ENCODE measurements at places on chromosomes 6 and 20.

DNA sequence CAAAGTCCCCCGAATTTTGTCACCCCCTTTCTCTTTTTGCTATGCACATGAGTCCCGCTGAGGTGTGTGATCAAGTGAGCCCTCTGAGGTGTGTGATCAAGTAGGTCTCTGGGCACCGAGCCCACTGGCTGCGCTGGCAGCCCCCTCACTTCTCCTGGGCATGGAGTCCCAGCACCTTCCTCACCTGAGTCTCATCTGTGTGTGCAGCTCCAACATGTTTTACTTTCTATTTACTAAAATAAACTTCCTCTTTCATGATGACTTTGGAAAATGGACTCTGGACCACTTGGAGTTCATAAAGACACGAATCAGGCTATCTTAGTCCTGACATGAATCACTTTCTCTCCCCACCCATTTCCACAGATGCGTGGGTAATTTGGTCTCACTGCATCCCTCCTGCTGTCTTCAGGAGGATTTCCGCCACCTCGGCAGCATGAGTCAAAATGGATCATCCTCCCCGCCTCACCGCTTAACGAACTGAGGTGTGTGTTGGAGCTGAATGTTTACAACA lies 39.8 kb downstream of the PRDM1 start:
- no peak for DNase-seq

DNA sequence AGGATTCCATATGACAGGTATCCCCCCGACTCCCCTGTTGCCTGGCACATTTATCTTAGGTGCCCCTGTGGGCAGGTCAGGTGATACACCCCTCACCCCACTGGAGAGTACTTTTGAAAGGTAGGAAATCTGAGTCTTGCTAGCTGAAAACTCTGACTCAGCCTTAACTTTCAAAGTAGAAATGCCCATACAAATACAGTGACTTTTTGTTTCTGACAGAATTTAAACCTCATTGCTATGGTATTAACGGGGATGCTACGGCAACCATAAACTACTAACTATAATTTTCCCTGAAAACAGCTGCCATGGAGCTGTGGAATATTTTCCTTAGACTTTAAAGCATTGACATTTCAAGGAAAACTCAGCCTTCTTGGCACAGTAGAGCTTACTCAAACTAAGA lies 536.0 kb downstream of the RFPL4B start:
- DNase-seq = no peak

DNA sequence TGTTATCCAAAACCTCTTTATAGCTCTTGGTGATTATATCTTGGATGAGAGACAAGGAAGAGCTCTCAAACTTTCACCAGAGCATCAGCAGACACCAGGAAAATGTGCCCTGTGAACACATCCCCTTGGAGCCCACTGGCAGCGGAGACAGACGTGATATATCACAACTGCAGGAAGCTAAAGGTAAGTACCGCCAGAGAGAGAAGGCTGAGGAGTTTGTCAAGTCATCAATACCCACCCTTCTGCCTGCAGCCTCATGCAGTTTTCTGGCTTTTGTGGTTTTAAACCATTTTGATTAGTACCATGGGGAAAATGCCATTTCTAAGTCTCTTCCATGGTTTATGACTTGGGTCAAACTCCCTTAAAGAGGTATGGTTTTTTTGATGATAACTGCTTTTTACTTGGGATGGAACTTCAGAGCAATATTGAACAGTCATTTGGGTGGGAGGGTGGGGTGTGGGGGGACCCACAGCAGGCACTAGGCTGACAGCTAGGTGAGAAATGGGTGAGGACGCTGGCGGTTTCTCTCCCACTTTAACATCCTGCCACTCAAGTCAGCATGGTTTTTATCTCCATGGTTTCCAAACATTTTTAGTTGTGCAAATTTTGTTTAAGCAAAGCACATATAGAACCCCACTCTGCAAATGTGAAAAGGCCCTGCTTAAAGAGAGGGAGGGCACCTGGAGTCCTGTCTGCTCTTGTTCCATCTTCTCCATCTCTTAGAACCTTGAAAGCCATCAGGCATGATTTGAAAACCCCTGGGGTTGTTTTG lies 108.4 kb downstream of the SCML4 start:
- no peak for DNase-seq

- DNase-seq = no peak
These were observed 83.9 kb downstream of the BANF2 start for GRCh38 chr20:17783671-17784070.

DNA sequence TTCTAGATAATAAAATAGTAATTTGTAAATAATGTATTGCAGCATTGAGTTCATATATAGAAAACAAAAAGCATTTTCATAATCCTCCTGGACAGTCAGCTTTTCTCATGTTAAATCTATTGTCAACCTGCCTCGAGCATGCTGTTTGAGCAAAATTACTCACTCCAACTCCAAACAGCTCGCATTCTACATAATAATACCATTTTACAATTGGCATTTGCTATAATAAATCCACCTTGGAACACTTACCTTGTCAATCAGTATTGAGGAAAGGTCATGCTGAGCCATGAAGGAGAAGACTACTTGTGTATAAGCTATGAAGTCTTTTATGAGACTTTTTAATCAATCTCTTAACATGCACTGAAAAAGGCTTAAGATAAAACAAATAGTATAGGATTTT lies 682.6 kb downstream of the CBLN4 start:
- DNase-seq = no peak

- no peak for DNase-seq
These were observed 279.8 kb downstream of the EPHA7 start for GRCh38 chr6:93139408-93140081.

DNA sequence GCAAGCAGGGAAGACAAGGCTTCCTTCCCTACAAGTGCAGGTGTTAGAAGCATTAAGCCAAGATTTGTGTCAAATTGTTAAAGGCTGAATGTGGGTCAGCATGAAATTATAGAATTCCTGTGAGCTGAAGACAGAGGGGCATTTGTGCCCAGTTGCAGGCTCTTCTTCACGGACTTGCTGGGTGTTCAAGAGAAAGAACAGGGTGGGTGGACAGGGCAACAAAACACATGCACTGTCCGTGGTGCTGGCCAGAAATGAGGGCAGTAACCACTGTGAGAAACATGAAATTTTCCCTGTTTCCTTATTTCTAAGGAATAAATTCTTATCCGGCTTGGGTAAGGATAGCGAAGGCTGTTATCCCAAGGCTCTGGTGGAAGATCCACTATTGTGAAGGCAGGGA lies 579.5 kb upstream of the HTR1E start:
- no peak for DNase-seq

GRCh38 chr6:143974089-143974488 lies 34.0 kb downstream of the PLAGL1 start:
- DNase-seq = no peak

GRCh38 chr6:72865467-72865866 lies 243.6 kb downstream of the KCNQ5 start:
- DNase-seq = no peak

- DNase-seq = no peak
These were observed 44.1 kb downstream of the PTK7 start for GRCh38 chr6:43120101-43120763.

DNA sequence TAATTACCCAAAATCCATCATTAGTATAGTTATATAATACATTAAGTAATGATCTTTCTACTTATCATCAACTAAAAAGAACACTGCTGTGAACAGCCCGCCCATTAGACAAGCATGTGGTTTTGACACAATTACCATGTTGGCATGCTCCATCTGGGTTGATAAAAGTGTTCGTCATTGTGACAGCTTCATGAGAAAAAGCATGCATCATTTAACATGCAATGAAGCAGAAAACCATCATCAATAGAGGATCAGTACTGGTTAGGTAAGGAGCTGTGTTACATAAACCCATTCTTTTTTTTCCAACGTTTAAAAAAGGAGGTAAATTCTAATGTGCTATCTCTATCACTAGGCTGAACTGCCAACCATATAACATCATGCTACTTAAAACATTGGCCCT lies 101.9 kb downstream of the EPB41L2 start:
- no peak for DNase-seq

- no peak for DNase-seq
These were observed 158.6 kb downstream of the TSHZ2 start for GRCh38 chr20:53130795-53131194.

GRCh38 chr20:2153326-2153725 lies 51.7 kb downstream of the STK35 start:
- DNase-seq = no peak

DNA sequence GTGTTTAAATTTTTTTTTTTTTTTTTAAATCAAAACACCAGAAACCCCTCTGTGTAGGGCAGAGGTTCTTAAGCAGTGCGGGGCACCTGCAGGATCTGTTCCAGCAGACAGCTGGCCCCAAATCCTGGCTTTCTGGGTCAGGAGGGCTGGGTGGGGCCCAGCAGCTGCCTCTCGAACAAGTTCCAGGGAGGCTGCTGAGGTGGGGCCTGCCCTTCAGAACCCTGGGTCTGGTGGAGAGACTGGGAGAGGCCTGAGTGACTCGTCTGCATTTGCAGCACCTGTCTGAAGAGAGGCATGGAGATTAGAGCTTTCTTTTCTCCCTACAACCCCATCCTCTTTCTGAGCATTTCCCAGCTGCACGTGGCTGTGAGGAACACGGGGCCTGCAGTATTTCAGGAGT lies 8.4 kb downstream of the PSMG4 start:
- no peak for DNase-seq

DNA sequence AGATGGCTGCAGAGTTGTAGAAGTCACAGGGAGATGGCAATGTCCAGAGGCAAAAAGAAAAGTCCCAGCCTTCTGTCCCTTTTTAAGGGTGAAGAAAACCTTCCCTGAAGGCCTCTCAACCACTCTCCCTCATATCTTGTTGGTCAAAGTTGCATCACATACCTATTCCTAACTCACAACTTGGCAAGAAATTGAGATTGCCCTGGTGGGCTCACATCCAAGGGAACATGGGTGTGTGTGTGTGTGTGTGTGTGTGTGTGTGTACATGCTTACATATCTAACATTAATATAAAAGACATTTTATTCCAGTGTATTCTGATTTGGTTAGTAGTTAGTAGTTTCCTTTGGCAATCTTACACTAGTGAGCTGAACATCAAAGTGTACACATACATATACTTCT lies 144.3 kb upstream of the SALL4 start:
- DNase-seq = no peak

DNA sequence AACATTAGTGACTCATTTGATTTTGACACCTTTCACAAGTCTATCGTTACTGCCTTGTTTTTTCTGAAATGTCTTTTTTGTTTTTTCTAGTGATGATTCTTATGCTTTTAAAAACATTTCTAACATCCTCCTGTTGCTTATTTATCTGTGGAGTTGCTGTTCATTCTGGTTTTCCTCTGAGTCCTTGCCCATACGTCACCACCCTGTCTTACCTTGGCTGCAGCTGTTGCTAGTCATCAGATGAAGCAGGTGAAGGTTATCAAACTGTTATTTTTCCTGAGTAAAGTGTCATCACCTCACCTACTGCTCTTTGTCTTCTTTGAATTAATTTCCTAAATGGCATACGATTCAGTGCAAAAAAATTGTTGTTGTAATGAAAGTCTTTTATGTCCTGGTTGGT lies 376.6 kb downstream of the GRIK2 start:
- no peak for DNase-seq

DNA sequence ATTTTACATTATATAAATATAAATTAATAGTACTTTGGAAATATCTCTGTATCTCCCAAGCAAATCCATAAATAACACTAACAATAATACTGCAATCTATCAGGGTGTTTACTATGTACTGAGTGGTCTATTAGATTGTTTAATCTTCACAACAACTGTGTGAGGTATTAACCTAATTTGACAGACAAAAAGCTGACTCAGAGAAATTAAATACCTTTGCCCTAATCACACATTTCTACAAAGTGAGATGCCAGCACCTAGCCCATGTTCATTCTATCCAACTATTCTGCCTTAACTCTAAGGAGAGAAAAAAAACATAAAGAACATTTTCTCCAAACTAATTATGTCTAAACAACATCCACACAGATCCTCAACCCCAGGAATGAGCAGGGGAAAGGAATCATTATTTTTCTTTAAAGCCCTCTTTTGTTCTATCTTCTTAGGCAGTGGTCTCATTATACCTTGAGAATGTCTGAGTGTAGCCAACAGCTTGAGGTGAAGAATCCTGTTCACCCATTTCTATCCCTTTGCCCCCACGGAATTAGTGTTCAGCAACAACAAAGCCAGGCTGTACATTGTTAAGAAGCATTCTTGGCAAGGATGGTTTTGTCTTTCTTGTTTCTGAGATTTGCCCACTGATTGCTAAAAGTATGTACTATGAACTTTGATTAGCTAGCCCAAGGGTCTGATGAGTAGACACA lies 42.7 kb downstream of the PRL start:
- DNase-seq = no peak

DNA sequence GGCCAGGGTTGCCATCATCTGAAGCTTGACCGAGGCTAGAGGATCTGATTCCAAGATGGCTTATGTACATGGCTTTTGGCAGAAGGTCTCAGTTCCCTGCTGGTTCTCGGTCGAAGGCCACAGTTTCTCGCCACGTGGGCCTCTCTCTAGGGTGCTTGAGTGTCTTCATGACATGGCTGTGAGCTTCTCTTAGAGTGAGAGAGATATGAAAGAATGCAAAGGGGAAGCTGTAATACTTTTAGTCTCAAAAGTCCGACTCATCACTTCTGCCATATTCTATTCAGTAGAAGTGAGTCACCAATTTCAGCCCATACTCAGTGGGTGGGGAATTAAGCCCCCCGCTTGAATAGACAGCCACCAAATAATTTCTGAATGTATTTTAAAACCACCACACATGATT lies 94.2 kb downstream of the UTRN start:
- no peak for DNase-seq

- DNase-seq = no peak
These were observed 83.8 kb downstream of the IYD start for GRCh38 chr6:150452428-150453243.

DNA sequence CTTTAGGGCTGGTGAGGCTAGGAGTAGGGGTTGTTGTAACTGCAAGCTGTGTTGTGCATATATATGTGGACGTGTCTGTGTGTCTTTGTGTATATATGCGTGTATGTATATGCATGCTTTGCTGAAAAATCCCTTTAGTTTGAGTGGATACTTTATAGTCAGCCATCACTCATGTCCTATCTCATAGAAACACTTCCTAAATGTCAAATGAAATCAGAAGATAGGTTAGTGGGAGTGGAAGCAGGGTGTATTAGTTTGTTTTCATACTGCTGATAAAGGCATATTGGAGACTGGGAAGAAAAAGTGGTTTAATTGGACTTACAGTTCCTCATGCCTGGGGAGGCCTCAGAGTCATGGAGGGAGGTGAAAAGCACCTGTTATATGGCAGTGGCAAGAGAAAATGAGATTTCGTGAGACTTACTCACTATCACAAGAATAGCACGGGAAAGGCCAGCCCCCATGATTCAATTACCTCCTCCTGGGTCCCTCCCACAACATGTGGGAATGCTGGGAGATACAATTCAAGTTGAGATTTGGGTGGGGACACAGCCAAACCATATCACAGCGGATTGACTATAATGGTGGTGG lies 131.1 kb downstream of the JARID2 start:
- no peak for DNase-seq

- DNase-seq = no peak
These were observed 175.6 kb downstream of the DTNBP1 start for GRCh38 chr6:15487262-15487661.

DNA sequence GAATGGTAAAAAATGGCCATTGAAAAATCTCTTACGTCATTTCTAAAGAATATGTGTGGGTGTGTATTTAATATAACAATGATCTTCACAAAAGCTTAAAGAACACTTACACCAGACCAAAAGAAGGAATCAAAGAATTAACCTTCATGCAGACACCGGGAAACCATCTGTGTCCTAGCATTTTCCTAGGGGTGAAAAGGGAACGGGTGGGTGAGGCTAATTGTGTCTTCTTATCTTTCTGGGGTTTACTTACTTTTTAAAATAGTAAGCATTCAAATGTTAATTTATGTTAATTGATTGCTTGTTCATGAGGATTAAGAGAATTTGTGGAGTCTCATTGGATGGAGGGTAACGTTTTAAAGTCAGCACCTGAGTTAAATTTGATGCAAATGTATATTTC lies 47.5 kb downstream of the BMP2 start:
- DNase-seq = no peak
